Stimulated activated CD8-positive, alpha-beta memory T cell treated with anti-CD3 and anti-CD28 coated beads, Interleukin-4, amount 100 ng/mL, for 4 hours (primary cell): ENCODE measurements at places on chromosomes 6 and 20.

DNA sequence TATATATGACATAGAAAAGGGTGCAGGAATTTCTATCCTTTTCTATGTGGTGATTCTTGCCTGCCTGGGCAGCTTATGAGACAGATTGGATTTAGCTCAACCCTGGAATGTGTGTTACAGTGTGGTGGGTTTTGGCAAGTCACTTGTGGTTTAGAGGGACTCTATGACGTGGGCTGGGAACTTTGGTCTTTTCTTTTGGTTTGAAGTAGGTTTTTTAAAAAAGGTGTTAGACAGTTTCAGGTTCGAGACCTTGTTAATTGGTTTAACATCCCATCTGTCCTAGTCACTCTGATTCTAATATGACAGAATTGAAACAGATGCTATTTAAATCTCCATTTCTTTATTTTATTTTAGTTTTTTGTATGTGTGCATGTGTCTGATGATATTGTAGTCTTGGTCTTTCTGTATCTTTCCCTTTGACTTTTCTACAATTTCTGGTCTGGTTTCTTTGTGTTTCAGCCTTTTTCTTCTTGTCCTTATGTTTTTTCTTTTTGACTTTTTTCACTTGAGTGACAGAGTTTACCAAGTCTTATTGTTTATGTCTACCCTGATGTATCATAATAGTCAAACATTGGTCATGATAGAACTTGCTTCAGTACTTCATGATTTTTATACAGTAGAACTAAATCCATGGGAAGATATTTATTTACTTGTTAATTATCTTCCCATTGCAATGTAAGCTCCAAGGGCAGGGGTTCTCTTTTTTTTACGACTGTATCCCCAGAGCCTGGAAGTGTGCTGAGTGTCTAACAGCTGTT is 174.3 kb downstream of the CDKAL1 start:
- DNase-seq, result no peak

DNA sequence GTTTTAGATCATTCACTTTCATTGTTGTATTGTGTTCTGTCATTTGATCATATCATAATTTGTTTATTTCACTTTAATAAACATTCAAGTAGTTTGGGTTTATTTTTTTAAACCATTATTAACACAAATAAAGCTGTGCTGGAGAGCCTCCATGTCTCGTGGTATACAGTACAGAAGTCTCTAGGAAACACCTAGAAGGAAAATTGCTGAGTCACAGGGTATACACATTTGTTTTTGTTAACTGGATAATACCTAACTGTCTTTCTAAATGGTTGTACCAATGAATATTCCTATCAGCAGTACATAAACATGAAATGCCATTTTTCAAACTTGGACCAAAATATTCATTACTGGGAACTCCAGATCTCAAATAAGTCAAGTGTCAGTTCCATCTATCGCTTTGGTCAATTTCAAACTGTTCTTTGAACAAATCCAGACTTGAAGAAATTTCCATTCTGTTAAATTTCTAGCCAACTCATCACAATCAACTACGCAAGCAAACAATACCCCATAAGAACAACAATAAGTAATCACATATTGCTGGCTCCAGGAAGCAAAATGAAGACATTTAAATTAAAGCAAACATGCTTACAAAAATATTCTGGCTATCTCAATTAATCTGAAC is 138.1 kb downstream of the ATXN1 start:
- DNase-seq, result no peak

GRCh38 chr6:99219788-99220187 is 129.7 kb downstream of the FAXC start:
- no peak for DNase-seq

DNA sequence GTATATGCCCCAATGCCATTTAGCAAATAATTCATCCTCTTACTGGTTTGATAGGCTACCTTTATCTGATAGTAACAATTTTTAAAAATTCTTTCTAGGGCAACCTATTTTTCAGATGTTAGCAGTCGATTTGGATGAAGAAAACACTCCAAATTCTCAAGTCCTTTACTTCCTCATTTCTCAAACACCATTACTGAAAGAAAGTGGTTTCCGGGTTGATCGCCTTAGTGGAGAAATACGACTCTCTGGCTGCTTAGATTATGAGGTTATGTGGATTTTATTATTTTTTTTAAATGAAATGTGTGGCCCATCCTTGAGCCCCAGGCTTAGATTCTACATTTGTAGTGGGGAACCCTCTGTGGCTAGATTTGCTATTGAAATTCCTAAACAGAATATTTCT is 26.3 kb downstream of the CDH26 start:
- no peak for DNase-seq

DNA sequence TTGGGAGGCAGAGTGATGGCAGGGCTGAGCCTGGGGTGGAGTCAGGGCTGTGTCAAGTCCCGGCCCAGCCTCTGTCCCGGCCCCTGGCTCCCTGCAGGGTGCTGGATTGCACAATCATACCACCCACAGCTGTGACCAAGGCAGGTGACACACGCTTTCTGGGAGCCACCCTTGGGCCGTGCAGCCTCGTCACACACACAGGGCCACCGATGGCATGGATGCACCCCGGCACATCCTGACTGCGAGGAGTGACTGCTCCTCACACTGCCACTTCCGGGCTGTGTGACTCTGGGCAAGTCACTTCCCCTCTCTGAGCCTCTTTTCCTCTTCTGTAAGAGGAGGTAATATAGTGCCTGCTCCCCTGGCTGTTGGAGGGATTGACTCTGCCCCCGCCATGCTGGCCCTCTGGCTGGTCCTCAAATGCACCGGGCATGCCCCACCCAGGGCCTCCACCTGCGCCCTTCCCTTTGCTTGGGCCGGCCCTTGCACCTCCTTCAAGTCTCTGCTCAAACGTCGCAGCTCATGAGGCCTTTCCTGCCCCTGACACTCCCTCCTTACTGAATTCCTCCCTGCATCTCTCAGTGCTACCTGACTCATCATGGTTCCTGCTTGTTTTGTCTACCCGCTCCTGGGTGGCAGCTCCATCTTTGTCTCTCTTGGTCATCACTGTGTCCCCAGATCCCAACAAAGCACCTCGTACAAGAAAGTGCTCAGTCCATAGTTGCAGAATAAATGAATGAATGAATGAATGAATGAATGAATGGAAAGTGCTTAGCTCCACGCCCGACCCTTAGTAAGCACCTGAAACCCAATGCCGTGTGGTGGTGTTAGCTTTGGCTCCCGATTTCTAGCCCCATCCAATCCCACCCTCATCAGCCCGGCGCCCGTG is 93.5 kb downstream of the CEBPB start:
- DNase-seq, result no peak

DNA sequence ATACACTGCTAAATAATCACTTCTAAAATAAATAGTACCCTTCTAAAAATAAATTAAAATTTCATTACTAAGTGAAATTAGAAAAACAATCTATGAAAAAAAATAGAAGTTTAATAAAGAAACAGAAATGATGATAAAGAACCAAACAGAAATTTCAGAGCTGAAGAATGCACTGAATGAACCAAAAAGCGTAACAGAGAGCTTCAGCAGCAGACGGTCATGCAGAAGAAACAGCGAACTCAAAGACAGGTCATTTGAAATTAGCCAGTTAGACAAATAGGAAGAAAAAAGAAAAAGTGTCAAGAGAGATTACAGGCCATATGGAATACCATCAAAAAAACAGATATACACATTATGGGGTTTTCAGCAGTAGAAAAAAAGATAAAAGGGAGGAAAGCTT is 706.7 kb downstream of the TBC1D32 start:
- DNase-seq, result no peak

- no peak for DNase-seq
Measured at GRCh38 chr6:7763881-7764280, 38.0 kb downstream of the BMP6 start.
